Activated T-cell treated with anti-CD3 and anti-CD28 coated beads, Interleukin-2, amount 50 U/mL, for 72 hours (primary cell): ENCODE measurements at places on chromosomes 16 and 17. TPM values are rescaled to one million over a fixed set of nuclear protein-coding genes. Genes with fewer than 3 reads are reported as not detected.

Gene ZC3H7A
- total RNA-seq: 105 TPM

DNA sequence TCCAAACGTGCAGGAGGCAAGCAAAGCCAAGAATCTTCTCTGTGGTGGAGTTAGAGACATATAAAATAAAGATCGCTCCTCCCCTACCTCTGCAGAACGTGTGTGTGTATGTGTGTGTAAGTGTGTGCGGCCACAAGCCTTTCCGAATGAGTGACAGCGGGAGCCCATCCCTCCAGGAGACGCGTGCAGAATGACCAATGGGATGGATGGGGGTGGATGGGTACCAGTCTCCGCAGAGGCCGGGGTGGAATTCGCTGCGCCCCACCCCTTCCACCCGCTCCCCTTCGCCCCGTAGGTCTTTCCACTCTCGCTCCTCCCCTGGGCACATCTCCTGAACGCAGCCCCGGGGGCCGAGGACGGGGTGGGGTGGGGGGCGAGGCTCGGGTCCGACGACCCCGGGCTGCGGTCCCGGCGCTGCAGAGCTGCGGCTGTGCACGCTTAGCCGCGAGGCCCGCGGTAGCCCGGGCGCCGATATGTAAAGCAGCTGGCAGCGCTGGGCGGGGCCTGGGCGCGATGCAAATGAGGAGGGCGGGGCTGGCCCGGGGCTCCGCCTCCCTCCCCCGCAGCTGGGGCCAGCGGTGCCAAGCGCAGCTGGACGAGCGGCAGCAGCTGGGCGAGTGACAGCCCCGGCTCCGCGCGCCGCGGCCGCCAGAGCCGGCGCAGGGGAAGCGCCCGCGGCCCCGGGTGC lies at the start of gene PRKCB:
TSS of gene PRKCB (plus strand) at position 594 of the 688 bp plus-strand sequence.
- H3K4me3 ChIP-seq: peak within 1 kb of the TSS; percentile 95
- H3K36me3 ChIP-seq: peaks cover 13% of the 10 kb centered on the region
- H3K27me3 ChIP-seq: no peaks in the 10 kb centered on the region
- peaks cover 56% of the 10 kb centered on the region for H3K4me1 ChIP-seq
- H3K27ac ChIP-seq: peak within 1 kb of the TSS; percentile 64
- DNase-seq: peak; percentile 96

DNA sequence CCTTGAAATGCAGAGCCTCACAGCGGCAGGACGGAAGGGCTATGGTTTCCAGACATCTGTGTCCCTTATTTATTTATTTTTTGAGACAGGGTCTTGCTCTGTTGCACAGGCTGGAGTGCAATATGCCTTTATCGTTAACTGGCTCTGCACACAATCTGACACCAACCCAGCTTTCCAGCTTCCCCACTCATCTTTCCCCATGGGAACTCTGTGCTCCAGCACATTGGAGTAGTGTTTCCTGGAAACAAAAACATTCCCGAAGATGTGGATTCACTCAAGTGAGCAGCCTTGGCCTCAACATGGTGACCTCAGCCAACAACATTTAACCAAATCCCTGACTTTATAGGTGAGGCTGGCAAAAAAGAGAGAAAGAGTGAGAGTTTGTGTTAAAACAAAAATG lies 307.1 kb downstream of the TMEM114 start:
- H3K27ac ChIP-seq: no peak overlapping the region
- DNase-seq: no peak
- no peak overlapping the region for H3K4me3 ChIP-seq
- H3K4me1 ChIP-seq: no peaks in the 10 kb centered on the region
- no peaks in the 10 kb centered on the region for H3K36me3 ChIP-seq

DNA sequence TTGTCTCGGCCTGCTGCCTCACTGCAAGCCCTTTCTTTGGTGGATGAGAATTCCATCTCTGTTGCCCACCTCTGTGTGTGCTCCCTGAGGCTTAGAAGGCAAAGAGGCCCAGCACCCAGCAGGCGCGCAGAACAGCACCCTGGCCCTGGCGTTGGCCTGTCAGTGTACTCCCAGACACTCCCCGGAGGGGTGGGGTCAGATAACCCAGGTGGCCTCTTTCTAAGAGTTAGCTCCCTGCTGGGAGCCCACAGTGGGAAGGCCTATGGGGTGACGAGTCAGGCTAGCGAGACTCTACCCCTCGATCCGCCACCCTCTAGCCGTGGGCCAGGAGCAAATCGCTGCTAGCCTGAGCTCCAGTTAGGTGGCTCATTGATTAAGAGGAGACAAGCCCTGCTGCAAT lies 38.1 kb downstream of the SRL start:
- H3K4me1 ChIP-seq: peaks cover 8% of the 10 kb centered on the region
- peaks cover 5% of the 10 kb centered on the region for H3K27me3 ChIP-seq
- no peak overlapping the region for H3K27ac ChIP-seq
- DNase-seq: no peak
- H3K4me3 ChIP-seq: no peak overlapping the region

GRCh38 chr16:78754713-78755112 lies 655.3 kb downstream of the WWOX start:
- peaks cover 4% of the 10 kb centered on the region for H3K4me1 ChIP-seq
- no peak for DNase-seq
- H3K27ac ChIP-seq: no peak overlapping the region
- no peaks in the 10 kb centered on the region for H3K36me3 ChIP-seq
- H3K27me3 ChIP-seq: no peaks in the 10 kb centered on the region

DNA sequence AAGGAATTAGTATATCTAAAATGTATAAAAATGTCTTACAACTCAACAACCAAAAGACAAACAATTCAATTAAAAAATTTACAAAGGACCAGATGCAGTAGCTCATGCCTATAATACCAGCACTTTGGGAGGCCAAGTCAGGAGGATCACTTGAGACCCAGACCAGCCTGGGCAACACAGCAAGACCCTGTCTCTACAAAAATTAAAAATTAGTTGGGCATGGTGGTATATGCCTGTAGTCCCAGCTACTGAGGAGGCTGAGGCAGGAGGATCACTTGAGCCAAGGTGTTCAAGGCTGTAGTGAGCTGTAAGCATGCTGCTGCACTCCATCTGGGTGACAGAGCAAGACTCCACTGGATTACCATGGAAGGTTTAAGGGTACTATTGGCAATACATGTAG lies 33.8 kb downstream of the ZNRF1 start:
- DNase-seq: no peak
- H3K4me1 ChIP-seq: peaks cover 7% of the 10 kb centered on the region
- peak overlapping the region; percentile 39 for H3K27ac ChIP-seq
- no peaks in the 10 kb centered on the region for H3K27me3 ChIP-seq

DNA sequence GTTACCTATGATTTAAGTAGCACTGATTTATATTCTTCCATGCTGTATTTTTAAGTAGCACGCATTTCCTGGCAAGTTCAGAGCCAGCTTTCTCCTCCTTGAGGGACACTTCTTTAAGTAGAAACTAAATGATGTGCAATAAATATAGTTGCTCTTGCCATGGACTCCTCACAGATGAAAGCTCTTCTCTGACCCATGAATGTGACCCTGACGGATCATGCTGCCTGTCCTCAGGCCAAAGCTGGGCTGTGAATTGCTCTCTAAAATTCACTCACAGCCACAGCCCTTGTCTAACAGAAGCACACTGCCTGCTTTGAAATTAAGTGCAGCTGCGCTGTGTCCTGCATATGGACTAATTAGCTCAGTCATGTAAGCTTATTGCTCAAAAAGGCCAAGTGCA lies 438.8 kb downstream of the PMP22 start:
- no peak for DNase-seq
- H3K4me1 ChIP-seq: no peaks in the 10 kb centered on the region
- H3K27ac ChIP-seq: no peak overlapping the region
- no peak overlapping the region for H3K4me3 ChIP-seq
